ENCODE measurements at places on chromosomes 4 and X. TPM values are rescaled to one million over a fixed set of nuclear protein-coding genes. Genes with fewer than 3 reads are reported as not detected.

Gene IQCM
- not detected for total RNA-seq

Gene RHOH
- total RNA-seq, result 1.2 TPM

Gene DIPK2B
- not detected for total RNA-seq

Gene TLR10
- 0.05 TPM for total RNA-seq

Gene IL15
- total RNA-seq, result 2.7 TPM

Gene TLR3
- 0.41 TPM for total RNA-seq

Gene DMRTC1
- total RNA-seq, result 0.31 TPM

Gene ETFDH
- 23.7 TPM for total RNA-seq

Gene KIF4A
- 62.6 TPM for total RNA-seq

Gene MTCP1
- 49.5 TPM for total RNA-seq

Gene PAGE4
- total RNA-seq, result not detected

- H3K4me1 ChIP-seq, result peaks cover 4% of the 10 kb centered on the region
- no peak overlapping the region for H3K4me3 ChIP-seq
- no peaks in the 10 kb centered on the region for H3K36me3 ChIP-seq
- no peak overlapping the region for H3K27ac ChIP-seq
- H3K27me3 ChIP-seq, result no peaks in the 10 kb centered on the region
Observed at GRCh38 chrX:134870419-134870818, 120.4 kb upstream of the SMIM10 start.

- no peak overlapping the region for H3K4me3 ChIP-seq
- no peaks in the 10 kb centered on the region for H3K4me1 ChIP-seq
Observed at GRCh38 chr4:114494246-114494803, 104.3 kb upstream of the UGT8 start.

DNA sequence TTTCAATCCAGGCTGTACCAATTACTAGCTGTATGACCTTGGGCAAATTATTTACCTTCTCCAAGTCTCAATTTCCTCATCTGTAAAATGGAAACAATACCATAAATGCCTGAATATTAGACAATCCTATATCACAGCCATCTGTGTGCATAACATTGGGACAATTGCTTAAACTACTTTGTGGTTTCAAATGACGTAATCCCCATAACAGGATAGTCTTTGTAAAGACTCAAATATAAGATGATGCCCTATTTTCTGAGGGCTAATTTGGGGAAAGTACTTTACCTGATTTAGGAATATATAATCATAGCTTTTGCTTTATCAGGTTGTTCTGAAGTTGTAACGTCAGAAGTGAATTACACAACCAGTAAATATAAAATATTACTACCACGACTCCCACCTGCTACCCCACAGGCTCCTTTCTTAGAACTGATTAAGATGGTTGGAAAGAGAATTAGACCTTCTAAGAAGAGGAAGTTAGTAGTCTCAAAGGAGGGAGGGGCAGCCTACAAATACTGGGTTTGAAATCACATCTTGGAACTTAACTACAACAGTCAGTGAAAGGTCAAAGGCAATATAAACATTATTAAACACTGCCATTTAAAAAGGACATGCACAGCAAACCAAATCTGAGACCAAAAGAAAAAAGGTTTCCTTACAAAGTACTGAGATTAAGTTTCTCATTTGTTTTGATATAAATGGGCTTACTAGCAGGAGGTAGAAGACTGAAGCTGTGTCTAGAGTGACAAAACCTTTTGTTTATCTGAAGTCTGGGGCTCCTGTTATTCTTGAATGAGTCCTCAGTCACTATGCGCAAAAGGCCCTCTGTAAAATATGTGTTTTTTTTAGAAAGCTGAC, 215.0 kb downstream of the SCFD2 start:
- no peak overlapping the region for H3K4me3 ChIP-seq
- no peaks in the 10 kb centered on the region for H3K36me3 ChIP-seq
- H3K4me1 ChIP-seq, result no peaks in the 10 kb centered on the region
- H3K27ac ChIP-seq, result no peak overlapping the region
- H3K27me3 ChIP-seq, result no peaks in the 10 kb centered on the region
- DNase-seq, result no peak

GRCh38 chrX:115895678-115896329, 274.7 kb upstream of the AGTR2 start:
- H3K36me3 ChIP-seq, result no peaks in the 10 kb centered on the region
- no peak overlapping the region for H3K4me3 ChIP-seq

- no peaks in the 10 kb centered on the region for H3K4me1 ChIP-seq
- H3K36me3 ChIP-seq, result no peaks in the 10 kb centered on the region
- no peak overlapping the region for H3K4me3 ChIP-seq
- DNase-seq, result no peak
Observed at GRCh38 chrX:118577041-118577440, 81.4 kb downstream of the DOCK11 start.

DNA sequence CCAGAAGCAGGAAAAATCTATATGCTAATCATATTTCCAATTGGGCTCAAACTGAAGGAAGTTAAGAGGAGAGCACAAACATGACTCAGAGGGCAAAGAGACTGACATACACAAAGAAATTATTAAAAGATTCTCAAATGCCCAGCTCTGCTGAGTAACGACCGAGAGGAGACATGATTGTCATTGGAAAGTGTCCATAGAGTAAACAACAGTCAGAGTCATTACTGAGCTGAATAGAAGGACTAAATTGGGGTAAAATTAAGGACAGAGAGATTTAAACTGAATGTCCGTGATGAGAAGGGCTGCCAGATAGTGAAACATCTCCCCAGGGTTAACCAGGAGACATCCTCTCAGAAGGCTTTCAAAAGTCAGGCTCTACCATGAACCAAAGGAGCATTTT, 111.2 kb upstream of the GALNT7 start:
- H3K4me1 ChIP-seq, result peaks cover 9% of the 10 kb centered on the region
- peak overlapping the region; percentile 39 for H3K27ac ChIP-seq
- H3K36me3 ChIP-seq, result no peaks in the 10 kb centered on the region
- DNase-seq, result no peak
- no peaks in the 10 kb centered on the region for H3K27me3 ChIP-seq

DNA sequence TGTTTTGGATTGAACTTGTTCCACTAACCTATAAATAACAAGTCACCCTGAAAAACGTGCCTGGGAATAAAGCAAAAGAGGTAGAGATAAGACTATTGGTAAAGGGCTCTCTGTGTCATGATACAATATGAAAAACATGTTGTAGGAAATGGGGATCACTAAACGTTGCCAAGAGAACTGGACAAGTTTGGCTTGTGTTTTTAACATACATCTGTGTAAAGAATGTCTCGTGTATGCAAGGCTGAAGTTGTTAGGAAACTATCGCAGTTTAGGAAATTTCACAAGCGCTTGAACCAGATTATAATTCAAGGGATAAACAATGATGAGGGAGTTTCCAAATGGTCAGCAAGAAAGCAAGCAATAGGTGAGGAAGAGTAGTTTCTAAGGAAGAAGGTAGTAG, 655.8 kb downstream of the PCDH7 start:
- no peaks in the 10 kb centered on the region for H3K4me1 ChIP-seq
- DNase-seq, result no peak
- no peaks in the 10 kb centered on the region for H3K36me3 ChIP-seq
- no peaks in the 10 kb centered on the region for H3K27me3 ChIP-seq
- no peak overlapping the region for H3K27ac ChIP-seq

- no peaks in the 10 kb centered on the region for H3K36me3 ChIP-seq
- no peaks in the 10 kb centered on the region for H3K4me1 ChIP-seq
- H3K4me3 ChIP-seq, result no peak overlapping the region
- no peak for DNase-seq
- no peaks in the 10 kb centered on the region for H3K27me3 ChIP-seq
- H3K27ac ChIP-seq, result no peak overlapping the region
Observed at GRCh38 chr4:110059556-110060191, 138.7 kb downstream of the ELOVL6 start.

GRCh38 chr4:47661741-47662140, 176.1 kb downstream of the CORIN start:
- H3K27ac ChIP-seq, result no peak overlapping the region
- H3K4me3 ChIP-seq, result no peak overlapping the region
- H3K4me1 ChIP-seq, result no peaks in the 10 kb centered on the region
- no peaks in the 10 kb centered on the region for H3K36me3 ChIP-seq
- no peak for DNase-seq

GRCh38 chr4:116058129-116058528, 944.7 kb upstream of the NDST4 start:
- H3K4me3 ChIP-seq, result no peak overlapping the region
- H3K27me3 ChIP-seq, result no peaks in the 10 kb centered on the region
- no peaks in the 10 kb centered on the region for H3K4me1 ChIP-seq

DNA sequence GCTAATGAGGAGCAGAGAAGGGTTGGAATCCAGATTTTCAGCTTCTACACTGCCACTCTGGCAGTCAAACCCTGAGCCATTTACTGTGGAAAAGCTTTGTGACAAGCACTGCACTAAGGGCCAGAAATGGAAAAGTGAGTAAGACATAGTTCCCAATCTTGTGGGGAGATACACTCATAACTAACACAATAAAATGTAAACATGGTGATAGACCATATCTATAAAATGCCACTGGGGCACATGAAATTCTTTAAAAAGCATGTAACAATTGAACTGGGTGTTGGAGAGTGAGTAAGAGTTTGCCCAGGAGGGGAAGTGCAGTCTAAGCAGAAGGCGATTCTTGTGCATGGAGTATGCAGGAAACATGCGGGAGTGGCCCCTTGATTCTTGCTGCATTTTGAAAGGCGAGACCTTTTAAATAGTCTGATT, 32.0 kb upstream of the ANXA5 start:
- no peak overlapping the region for H3K4me3 ChIP-seq
- no peak for DNase-seq
- no peaks in the 10 kb centered on the region for H3K4me1 ChIP-seq
- no peak overlapping the region for H3K27ac ChIP-seq
- no peaks in the 10 kb centered on the region for H3K36me3 ChIP-seq

DNA sequence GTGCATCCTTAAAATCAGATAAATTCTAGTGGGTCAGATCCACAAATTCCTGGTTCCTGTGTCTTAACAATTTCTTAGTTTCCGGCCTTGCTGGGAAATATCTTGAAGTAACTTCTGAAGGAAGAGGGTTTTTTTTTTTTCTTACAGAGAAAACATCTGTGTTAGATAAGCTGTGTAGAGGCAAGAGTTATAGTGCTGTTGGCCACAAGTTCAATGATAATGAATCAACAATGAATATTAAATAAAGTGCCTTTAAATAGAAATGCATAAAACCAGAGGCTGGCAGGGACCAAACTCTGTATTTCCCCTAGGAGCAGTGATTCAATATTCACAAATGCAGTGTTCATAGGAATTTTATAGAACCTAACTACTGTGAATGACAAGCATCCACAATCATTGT, 711.9 kb upstream of the ATOH1 start:
- no peak for DNase-seq
- H3K36me3 ChIP-seq, result no peaks in the 10 kb centered on the region
- H3K4me1 ChIP-seq, result no peaks in the 10 kb centered on the region
- H3K4me3 ChIP-seq, result no peak overlapping the region

DNA sequence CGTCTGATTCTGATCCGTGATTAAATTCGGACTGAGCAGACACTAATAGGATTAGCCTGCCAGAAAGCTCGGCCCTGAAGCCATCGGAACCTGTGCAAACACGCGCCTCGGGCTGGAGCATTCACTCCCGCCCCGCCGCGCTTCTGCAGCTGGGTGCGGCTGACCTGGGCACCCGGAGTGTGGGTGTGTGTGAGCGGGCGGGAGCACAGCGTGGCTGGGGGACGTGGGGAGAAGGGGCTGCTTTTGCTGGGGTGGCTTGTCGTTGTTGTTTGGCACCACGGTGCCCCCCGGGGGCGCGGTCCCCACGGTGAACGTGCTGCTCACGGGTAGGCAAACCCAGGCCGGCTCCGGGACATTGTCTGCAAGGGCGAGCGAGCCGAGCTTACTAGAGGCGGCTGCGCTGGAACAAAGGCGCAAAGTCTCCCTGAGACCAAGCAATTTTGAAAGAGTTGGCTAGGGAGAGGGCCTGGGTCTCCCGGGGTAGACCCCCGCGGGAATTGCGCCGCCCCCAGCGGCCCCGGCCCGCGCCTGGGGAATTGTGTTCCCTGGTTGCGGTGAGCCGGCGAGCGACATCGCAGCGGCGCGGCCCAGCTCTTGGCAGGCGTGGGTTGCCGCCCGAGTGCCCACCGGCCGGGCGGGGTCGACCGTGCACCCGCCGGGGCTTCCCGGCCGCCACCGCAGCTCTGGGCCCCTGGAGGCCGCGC, 1.4 kb downstream of the MAMLD1 start:
- peaks cover 8% of the 10 kb centered on the region for H3K4me1 ChIP-seq
- H3K36me3 ChIP-seq, result no peaks in the 10 kb centered on the region
- peak overlapping the region; percentile 84 for H3K4me3 ChIP-seq
- no peak for DNase-seq
- H3K27me3 ChIP-seq, result peaks cover 4% of the 10 kb centered on the region

DNA sequence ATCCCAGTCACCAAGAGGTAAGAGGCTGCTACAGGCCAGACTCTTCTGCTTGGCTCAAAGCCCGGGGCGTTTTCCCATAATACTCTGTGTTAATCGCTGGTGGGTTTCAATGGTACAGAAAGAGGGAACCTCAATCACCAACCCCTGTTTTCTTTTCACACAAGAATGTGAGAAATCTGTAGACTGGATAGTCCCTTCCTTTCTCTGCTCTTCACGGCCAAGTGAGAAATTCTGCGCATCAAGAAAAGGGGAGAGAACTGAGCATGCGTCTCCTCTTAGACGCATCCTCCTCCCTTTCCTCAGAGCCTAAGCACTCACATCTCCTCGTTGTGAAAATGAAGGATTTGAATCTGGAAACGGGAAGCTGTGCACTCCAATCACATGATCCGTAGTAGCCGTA, 64.7 kb downstream of the CLNK start:
- H3K4me1 ChIP-seq, result no peaks in the 10 kb centered on the region
- no peak overlapping the region for H3K4me3 ChIP-seq
- H3K27me3 ChIP-seq, result no peaks in the 10 kb centered on the region
- no peak overlapping the region for H3K27ac ChIP-seq
- no peak for DNase-seq

DNA sequence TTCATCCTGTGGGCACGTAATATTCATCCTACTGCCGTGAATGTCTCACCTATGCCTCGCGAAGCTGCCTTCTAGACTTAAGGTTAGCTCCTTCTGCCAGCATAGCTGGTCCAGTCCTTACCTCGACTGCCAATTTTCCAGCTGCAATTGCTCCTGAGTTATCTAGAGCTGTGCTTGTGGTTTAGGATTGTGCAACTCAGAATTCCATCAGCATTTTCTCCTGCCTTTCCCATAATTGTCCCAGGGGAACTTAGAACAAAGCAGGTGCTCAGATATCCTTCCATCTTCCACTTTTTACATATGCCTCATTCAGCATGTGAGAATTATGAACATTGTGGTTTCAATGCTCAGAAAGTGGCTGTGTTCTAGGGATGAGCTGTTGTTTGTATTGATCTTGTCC, 131.4 kb upstream of the ADGRL3 start:
- no peaks in the 10 kb centered on the region for H3K36me3 ChIP-seq
- no peaks in the 10 kb centered on the region for H3K4me1 ChIP-seq
- H3K27ac ChIP-seq, result no peak overlapping the region
- H3K27me3 ChIP-seq, result no peaks in the 10 kb centered on the region

GRCh38 chrX:17299206-17299605, 75.8 kb upstream of the NHS start:
- H3K27ac ChIP-seq, result no peak overlapping the region
- no peaks in the 10 kb centered on the region for H3K27me3 ChIP-seq
- H3K4me3 ChIP-seq, result no peak overlapping the region
- no peaks in the 10 kb centered on the region for H3K36me3 ChIP-seq
- DNase-seq, result no peak
